ENCODE measurements at places on chromosomes 3 and 15.

- no peak for DNase-seq
These were observed 9.8 kb downstream of the PLA2G4E start for GRCh38 chr15:42011074-42011473.

GRCh38 chr15:75153087-75153486 is 48.6 kb upstream of the C15orf39 start:
- DNase-seq, result no peak

- DNase-seq, result no peak
These were observed 277 bp downstream of the SIAH2 start for GRCh38 chr3:150762662-150763121.

DNA sequence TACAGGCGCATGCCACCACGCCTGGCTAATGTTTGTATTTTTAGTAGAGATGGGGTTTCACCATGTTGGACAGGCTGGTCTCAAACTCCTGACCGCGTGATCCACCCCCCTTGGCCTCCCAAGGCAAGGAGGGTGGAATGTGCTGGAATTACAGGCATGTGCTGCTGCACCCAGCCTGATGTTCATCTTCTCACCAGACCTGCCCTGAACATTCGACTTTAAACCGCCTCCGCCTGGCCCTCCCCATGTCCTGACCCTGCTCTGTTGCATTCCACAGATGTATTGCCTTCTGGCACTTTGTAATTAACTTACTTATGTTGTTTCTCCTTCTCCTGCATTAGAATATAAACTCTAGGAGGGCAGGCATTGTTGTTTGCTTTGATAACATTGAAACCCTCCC is 102.1 kb downstream of the LINGO1 start:
- no peak for DNase-seq

DNA sequence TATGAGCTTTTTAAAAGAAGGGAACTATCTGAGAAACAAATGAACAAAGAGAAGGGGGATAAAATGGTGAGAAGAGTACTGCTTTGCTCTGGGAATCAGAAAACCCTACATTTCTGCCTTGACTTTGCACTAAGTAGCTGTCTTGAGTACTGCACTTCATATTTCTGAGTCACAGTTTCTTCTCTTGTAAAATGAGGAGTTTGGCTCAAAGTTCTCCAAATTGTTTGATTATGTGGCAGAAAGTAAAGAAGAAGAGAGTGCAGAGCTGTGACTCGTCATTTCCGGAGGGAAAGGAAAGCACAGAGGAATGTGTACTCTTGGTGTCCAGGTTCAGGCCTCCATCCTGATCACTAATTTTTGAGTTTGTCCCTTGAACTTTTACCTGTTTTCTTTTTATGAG is 54.7 kb downstream of the TP63 start:
- DNase-seq, result no peak

DNA sequence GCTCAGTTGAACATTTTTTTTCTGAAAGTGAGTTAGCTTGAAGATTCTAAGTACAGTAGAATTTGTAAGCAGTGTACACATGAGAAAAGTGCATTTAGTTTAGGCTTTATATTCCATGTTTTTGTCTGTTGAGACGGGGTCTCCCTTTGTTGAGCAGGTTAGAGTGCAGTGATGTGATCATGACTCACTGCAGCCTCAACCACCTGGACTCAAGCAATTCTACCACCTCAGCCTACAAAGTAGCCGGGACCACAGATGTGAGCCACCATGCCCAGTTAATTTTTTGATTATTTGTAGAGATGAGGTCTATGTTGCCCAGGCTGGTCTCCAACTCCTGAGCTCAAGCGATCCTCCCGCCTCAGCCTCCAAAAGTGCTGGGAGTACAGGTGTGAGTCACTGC is 5.3 kb upstream of the CSNK1G1 start:
- no peak for DNase-seq

GRCh38 chr3:13093687-13094086 is 20.5 kb upstream of the IQSEC1 start:
- DNase-seq, result no peak

- DNase-seq, result no peak
These were observed 11.5 kb upstream of the CMTM8 start for GRCh38 chr3:32226875-32227500.

- DNase-seq, result no peak
These were observed 2.4 kb downstream of the CIB1 start for GRCh38 chr15:90231028-90232017.

Measured in SW 1271 (cell line).